Pulmonary artery endothelial cell (primary cell): ENCODE measurements at places on chromosomes 7 and 10. TPM values are rescaled to one million over a fixed set of nuclear protein-coding genes. Genes with fewer than 3 reads are reported as not detected.
A peak's percentile ranks its signal among the peaks of the same experiment; 100 is the strongest.

DNA sequence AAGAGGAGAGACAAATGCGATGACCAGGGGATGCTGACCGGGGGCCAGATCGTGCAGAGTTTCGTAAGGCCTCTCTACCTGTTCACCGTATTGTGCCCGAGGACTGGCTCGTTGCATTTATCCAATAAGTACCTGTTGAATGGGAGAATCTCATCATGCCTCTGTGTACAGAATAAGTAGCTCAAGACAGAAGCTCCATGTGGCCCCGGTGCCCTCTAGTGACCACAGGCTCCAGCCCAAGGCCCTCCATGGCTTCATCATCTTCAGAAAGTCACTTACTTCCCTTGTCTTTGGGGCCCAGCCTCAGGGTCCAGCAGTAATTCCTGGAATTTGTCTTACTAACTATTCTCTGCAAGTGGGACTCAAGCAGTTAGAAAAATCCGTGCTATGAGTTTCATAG lies 151.0 kb downstream of the CHN2 start:
- DNase-seq = no peak

GRCh38 chr7:136956232-136956631 lies 87.8 kb downstream of the CHRM2 start:
- peak; percentile 57 for DNase-seq

DNA sequence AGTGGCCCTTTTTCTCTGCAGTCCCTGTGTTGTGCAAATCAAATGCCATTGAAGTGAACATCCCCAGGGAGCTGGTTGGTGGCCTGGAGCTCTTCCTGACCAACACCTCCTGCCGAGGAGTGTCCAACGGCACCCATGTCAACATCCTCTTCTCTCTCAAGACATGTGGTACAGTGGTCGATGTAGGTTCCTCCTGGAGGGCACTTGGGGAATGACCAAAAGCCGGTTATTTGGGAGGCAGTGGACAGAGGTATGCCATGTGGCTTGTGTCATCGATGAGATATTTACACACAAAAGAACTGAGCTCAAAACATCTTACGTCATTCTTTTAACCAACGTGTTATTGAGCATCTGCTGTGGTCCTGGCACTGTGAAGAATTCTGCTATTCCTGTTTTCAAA lies 19.7 kb downstream of the OIT3 start:
- no peak for DNase-seq

- DNase-seq = peak; percentile 80
Observed at GRCh38 chr7:832167-832967, at the start of gene SUN1. Gene SUN1 (plus strand): TSS chr7:832476. CDS start chr7:832525, 49 bp downstream.

- DNase-seq = no peak
Observed at GRCh38 chr10:3786295-3787015, 1.4 kb upstream of the KLF6 start.

GRCh38 chr7:157061979-157062378 lies 51.5 kb upstream of the MNX1 start:
- no peak for DNase-seq

GRCh38 chr7:48158404-48158803 lies 12.9 kb upstream of the ABCA13 start:
- no peak for DNase-seq

DNA sequence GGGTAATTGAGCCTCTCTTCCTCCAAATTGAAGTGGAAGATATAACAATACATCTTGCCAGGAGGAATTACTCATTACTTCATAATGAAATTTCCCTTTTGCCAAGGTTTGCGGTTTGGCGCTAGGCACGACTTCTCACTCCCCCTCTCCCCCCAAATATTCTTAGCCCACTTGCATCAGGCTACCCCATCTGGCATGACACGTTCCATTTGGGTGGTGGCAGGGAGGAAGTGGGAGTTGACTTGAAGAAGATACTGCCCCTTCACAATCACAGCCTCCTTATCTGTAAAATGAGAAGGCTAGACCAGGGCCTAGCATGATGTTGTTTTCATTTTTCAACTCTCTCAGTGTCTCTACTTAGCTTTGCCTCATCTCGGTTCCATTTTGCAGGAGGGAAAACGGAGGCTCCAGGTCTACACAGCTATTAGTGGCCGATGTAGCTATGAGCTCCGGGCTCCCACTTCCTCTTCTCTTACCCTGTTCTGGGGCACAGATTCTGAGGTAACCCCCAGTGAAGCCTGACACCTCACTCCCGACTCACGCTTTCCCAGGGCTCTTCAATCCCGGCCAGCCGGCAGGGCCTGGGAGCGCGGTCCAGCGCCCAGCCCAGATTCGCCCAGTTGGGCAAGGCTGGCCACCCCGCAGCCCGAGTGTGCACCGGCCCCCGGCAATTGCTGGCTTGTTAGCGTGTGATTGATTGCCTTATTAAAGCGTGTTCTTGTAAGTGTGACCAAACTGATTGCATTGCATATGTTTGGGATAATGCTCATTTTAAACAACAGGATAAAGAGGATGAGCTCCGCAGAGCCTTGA lies 6.5 kb downstream of the EVX1 start:
- DNase-seq = no peak

OR2A12 gene
- not detected in 2 replicates for total RNA-seq

EMX2 gene
- not detected in 2 replicates for total RNA-seq

KLHL7 gene
- 34.2 and 37.7 TPM in 2 replicates for total RNA-seq
